ENCODE measurements at places on chromosomes 12 and 14.

- no peak for DNase-seq
These were observed 22.8 kb upstream of the RASSF3 start for GRCh38 chr12:64587447-64587846.

DNA sequence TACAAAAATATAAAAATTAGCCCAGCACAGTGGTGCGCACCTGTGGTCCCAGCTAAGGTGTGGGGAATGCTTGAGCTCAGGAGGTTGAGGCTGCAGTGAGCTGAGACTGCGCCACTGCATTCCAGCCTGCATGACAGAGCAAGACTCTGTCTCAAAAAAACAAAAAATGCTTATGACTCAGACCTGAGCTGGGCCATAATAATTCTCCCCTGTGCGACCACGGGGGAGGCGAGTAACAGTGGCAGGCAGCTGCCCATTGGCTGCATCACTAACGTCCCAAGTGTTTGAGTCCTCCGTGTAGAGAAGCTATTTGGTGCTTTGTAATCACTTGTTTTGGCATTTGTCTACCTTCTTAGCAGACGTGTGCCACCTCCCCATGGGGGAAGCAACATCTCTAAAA lies 24.9 kb downstream of the PSMC1 start:
- DNase-seq, result no peak

DNA sequence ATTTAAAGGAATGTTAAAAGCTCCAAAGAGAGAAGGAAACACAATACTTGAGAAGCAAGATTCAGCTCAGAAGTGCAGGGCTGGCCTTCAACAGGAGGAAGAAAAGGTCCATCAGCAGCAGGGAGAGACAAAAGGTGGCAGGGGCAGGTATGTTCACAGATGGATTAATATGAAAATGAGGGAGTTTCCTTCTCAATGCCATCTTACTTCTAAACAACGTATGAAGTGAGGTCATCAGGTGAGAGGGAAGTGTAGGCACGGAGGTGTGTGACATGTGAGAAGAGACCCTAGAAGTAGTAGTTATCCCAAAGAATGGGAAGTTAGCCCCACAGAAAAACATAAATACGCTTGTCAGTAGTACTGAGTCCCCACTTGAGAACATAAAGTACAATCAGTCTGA lies 122.5 kb downstream of the CCER1 start:
- DNase-seq, result no peak

DNA sequence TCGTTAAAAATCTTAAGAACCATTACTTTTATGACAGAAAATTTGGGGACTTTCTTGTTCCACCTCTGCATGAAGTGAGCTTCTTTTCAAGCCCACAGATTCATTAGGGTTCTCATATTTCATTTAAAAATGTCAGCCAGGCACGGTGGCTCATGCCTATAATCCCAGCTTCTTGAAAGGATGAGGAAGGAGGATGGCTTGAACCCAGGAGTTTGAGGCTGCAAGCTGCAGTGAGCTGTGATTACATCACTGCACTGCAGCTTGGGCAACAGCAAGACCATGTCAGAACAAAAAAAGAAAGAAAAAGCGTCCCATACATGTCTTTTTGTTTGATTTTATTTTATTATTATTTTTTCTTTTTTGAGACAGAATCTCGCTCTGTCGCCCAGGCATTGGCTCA lies 43.4 kb upstream of the ATF1 start:
- DNase-seq, result no peak

GRCh38 chr12:13288937-13289652 lies 92.6 kb downstream of the EMP1 start:
- no peak for DNase-seq

DNA sequence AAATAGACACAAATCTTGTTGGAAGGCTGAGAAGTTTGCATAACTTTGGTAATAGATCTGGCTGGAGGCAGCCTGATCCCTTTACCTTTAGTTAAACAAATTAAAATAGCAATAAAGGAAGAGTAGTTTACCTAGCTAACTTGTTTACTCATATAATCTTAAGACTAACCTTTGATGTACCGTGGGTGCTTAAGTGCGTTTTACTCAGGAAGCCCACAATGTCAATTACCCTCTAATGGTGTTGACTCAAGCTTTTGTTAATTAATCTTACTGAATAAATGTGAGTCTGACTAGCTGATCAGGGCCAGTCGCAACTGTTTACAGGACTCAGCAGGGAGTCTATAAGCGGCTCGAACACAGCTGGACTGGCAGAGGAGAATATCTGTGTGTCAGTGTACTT lies 51.5 kb downstream of the FAR2 start:
- DNase-seq, result no peak

DNA sequence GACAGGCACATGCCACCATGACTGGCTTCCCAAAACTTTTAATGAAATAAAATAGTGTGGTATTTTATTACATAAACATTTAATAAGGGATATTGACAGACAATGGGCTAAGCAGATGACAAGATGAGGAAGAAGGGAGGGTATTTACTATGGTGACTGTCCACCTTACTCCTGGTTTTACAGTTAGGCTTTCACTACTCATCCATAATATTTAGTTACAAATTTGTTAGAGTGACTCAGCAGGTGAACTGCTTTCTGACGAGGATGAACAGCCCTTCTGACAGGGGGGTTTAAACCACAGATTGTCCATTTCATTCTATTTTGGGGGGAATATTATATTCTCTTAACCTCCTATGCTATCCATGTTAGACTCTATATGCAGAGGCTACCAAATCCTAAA lies 3.6 kb upstream of the PALS1 start:
- DNase-seq, result no peak

DNA sequence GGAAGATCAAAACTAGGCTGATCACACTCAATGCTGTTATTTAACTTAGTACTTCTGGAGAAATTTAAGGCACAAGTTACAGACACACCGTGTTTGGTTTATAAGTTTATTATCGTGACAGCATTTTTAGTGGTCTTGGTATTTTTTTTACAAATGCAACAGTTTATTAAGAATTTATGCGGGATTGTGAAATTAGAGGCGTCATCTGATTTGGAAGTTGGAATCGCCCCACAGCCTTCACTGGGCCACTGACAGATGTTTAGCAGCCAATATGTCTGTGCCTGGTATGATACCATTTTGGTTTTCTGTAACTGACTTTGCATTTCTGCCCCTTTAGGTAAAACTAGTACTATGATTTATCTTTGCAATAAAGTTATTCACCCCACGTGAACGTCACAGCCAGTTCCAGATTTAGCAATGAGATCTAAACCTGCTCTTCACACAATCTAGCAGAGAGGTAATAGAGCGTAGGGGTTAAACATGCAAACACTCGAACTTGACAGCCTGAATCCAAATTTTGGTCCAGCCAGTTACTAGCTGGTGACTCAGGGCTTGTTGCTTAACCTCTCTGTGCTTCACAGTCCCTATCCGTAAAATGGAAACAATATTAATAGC lies 73.2 kb upstream of the SSTR1 start:
- DNase-seq, result no peak

DNA sequence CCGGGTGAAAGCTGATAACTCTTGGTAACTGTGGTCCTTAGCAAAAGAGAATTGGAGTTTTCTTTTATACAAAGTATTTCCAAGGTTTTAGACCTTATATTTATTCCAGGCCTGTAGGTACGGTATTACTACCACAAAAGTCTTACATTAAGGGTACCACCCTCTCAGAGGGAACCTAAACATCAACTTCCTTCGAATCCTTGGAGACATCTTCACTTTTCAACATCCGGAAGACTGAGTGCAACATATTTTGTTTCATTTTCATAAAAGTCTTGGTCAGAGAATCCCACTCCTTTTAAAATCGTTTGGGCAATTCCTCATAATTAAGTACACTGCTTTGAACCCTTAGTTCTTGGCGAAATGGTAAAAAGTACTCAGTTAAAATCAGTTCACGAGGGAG lies 1.2 kb downstream of the CNOT2 start:
- DNase-seq, result no peak

DNA sequence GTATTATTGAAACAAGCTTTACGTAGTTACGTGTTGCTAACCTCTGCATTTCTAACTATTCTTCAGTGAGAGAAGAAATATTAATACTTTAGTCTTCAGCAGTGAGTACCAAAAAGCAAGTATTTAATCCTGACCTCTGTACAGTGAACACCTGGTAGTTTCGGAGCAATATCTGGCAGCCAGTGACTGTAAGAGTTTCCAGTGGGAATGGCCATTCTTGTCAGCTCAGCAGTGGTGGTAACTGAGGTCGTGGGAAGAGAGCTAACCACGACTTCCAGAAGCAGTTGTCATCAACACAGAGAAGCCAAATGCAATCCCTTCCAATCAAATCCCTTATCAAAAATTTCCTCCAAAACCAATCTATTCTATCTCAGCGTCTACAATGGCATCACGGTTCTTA lies 1500.2 kb upstream of the FLRT2 start:
- DNase-seq, result no peak

GRCh38 chr12:104863296-104863948 lies 94.7 kb downstream of the SLC41A2 start:
- DNase-seq, result no peak

DNA sequence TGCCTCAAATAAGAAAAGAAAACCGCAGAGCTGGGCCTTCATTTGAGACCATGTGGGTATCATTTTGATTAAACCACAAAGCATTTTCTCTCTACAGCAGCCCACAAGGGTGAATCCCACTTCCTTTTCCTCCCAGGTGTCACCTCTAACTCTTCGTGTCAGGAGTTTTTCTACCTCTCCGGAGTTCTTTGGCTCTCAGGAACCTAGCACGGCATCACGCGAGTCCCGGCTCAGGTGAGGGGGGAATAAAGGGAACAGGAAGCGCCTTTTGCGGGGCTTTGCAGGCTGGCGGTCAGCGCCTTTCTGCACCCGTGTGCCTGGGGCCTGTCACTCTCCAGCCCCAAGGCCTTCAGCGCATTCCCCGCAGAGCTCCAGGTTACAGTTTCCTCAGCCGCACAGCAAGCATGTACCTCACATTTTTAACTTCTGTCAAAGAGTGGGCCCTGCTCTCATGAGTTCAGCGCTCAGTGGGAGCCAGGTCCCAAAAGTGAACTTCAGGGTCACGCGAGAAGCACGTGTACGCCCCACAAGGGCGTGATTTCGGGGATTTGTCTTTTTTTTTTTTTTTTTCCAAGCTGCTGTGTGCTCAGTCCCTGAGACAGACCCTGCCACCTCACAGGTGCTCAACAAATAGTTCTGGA lies 740 bp upstream of the PRPF40B start:
- no peak for DNase-seq

GRCh38 chr12:53381731-53382630 lies 2.0 kb downstream of the SP1 start:
- no peak for DNase-seq

DNA sequence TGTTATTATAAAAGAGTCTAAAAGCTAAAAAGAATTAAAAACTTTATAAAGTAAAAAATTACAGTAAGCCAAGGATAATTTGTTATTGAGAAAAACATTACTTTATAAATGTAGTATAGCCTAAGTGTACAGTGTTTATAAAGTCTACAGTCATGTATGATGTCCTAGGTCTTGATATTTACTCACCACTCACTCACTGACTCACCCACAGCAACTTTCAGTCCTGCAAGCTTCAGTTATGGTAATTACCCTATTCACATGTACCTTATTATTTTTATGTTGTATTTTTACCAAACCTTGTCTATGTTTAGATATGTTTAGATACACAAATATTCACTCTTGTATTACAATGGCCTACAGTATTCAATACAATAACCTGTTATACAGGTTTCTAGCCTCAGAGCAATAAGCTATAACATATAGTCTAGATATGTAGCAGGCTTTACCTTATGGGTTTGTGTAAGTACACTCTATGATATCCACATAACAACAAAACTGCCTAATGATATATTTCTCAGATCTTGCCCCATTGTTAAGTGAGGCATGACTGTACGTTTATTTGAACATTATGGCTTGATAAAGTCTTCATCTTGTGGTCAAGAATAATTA lies 113.7 kb upstream of the KITLG start:
- no peak for DNase-seq

GRCh38 chr14:101520621-101521472 lies 40.4 kb upstream of the DIO3 start:
- peak; percentile 50 for DNase-seq

- DNase-seq, result no peak
These were observed 135.6 kb upstream of the HIF1A start for GRCh38 chr14:61559641-61560201.

DNA sequence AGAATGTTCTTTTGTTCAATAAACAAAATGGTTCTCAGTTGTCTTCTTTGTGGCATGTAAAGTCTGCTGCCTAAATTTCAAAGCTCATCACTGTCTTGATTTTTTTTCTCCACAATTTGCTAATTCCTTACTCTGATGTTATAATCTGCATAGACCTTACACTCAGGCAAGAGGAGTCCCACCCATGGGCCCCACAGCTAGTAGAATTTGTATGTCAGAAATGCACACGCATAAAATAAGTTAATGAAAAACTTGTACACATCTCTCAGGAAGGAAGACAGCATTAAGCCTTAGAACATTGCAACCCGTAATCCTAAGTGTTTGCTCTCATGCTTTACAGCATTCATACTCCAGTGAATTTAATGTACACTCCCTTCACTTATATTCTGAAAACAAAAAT lies 280.8 kb downstream of the ATXN7L3B start:
- no peak for DNase-seq

GRCh38 chr12:92551853-92552397 lies 150.9 kb upstream of the PLEKHG7 start:
- DNase-seq, result no peak

DNA sequence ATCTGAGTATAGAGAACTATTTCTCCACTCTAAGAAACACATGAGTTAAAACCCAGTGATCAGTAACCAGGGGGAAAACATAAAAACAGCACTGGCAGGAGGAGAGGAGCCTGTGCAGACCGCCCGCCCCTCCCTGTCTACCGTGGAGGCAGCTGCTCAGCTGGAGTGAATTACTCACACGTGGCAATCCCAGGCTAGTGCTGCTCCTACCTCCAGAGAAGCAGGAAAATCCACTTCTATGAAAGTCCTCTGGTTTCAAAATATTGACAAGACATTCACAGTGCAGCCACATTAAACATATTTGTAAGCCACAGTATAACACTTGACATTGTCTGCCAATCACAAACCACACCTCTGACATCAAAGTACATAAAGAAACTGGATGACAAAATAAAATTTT lies 16.7 kb downstream of the TMEM132D start:
- peak; percentile 42 for DNase-seq

DNA sequence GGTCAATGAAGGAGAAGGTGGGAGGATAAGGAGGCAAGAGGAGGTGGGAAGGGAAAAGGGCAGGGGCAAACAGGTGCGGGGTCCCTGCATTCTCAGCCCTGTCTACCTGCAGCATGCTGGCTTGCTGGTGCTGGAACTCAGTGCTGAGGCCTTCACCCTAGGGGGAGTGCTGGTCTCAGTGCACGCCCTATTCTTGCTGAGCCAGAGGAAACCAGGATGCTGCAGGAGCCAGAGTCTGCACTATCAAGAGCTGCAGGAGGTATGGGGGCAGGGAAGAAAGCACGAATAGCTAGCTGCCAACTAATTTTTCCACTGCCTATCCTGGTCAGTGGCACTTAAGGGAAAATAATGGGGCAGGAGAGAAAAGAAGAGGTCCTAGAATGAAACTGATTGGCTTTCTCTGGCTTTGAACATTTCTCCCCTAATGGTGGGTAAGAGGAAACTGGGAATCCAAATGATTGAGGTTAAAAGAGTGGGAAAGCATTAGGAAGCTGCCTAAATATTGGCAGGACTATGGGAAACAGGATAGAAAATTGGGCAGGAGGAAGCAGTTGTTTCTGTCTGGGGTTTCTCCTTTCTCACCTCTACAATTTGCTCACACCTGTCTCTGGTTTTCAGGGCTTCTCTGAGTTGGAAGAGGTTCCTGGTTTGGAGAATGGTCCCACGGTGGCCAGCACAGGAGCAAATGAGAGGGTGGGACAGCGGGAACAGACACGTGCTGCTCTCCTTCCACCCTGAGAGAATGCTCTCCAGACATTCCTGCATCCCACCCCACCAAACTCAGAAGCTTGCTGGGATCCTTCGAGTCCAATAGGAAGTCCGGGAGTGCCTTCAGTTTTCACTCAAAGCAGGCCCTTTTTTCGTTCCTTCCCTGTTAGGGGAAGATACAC lies 1.9 kb downstream of the TMEM253 start:
- no peak for DNase-seq

All from right hindlimb (tissue), 1 donor.